ENCODE measurements at places on chromosomes 3 and 15.

DNA sequence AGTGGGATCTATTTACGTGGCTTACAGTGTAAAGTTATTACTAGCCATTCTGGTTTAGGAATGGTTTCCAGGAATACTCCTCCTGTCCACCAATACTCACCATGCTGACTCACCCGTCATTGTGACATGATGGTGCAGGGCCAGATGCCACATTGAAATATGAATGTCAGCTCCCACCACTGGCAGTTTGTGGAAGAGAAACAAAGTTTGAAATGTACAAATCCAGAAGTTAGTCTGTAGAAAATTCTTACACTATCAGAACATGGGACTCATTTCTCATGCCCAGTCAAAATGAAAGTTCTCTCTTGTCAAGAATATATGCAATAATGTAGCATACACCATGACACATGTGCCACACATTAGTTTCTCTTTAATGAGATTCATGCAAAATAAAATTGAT, 14.4 kb upstream of the TSPAN3 start:
- no peak overlapping the region for H3K4me3 ChIP-seq
- H3K36me3 ChIP-seq: no peaks in the 10 kb centered on the region
- H3K27ac ChIP-seq: no peak overlapping the region

GRCh38 chr15:26232691-26233090, 369.6 kb upstream of the ATP10A start:
- no peaks in the 10 kb centered on the region for H3K36me3 ChIP-seq
- H3K27me3 ChIP-seq: no peaks in the 10 kb centered on the region
- H3K27ac ChIP-seq: no peak overlapping the region
- H3K4me3 ChIP-seq: no peak overlapping the region
- DNase-seq: no peak

DNA sequence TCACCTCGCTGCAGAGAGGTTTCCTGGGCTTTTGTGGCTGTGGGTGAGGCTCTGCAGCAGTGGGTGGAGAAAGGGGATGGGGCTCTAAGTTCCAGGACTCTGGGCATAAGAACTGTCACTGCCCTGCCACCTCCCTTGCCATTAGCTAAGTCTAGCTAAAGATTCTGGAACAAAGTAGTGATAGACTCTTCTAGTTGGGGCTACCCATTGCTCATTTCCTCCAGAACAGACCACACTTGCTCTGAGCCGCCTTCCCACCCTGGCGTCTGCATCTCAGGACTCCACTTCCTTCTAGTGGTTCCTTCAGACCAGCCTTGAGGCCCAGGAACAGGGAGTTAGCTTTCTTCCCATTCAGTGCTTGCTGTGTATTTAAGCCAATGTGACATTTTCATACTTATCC, 7.5 kb downstream of the ARHGAP31 start:
- H3K4me1 ChIP-seq: peaks cover 8% of the 10 kb centered on the region
- no peak overlapping the region for H3K27ac ChIP-seq
- no peak for DNase-seq
- no peak overlapping the region for H3K4me3 ChIP-seq

GRCh38 chr3:197793247-197793646, 2.2 kb downstream of the LRCH3 start:
- no peaks in the 10 kb centered on the region for H3K27me3 ChIP-seq
- DNase-seq: no peak
- H3K4me1 ChIP-seq: peaks cover 15% of the 10 kb centered on the region
- no peak overlapping the region for H3K4me3 ChIP-seq
- no peaks in the 10 kb centered on the region for H3K36me3 ChIP-seq
- no peak overlapping the region for H3K27ac ChIP-seq

GRCh38 chr3:170424879-170425278, 6.2 kb downstream of the CLDN11 start:
- H3K4me3 ChIP-seq: no peak overlapping the region
- 0 out of 2 replicates have a peak, but pooled peaks cover 4% of the 10 kb centered on the region for H3K27me3 ChIP-seq
- H3K36me3 ChIP-seq: no peaks in the 10 kb centered on the region
- no peak overlapping the region for H3K27ac ChIP-seq
- H3K4me1 ChIP-seq: peaks cover 13% of the 10 kb centered on the region

DNA sequence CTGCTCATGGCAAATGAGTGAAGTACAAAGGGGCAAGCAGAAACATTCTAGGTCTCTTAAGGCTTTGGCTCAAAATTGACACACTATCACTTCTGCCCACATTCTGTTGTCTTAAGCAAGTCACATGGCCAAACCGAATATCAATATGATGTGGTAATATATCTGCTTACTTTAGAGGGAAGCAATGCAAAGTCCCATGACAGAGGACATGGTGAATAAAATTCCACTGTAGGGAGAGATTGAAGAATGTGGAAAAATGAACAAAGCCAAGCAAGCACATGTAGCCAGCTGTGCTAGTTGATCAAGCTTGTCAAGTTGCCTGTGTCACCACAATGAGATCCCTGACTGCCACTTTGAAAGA, 11.2 kb upstream of the TBC1D5 start:
- DNase-seq: no peak
- H3K4me1 ChIP-seq: no peaks in the 10 kb centered on the region
- no peak overlapping the region for H3K4me3 ChIP-seq
- H3K27ac ChIP-seq: no peak overlapping the region

DNA sequence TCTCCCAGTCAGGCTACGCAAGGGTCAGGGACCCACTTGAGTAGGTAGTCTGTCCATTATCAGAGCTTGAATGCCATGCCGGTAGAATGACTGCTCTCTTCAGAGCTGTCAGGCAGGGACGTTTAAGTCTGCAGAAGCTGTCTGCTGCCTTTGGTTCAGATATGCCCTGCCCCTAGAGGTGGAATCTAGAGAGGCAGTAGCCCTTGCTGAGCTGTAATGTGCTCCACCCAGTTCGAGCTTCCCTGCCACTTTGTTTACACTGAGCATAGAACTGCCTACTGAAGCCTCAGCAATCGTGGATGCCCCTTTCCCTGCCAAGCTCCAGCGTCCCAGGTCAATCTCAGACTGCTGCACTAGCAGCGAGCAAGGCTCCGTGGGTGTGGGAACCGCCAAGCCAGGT, 57.5 kb upstream of the SETMAR start:
- no peak overlapping the region for H3K27ac ChIP-seq
- DNase-seq: no peak
- H3K4me3 ChIP-seq: no peak overlapping the region
- H3K36me3 ChIP-seq: no peaks in the 10 kb centered on the region
- H3K27me3 ChIP-seq: no peaks in the 10 kb centered on the region

- H3K36me3 ChIP-seq: no peaks in the 10 kb centered on the region
- no peak overlapping the region for H3K27ac ChIP-seq
- H3K4me3 ChIP-seq: no peak overlapping the region
- DNase-seq: no peak
- H3K4me1 ChIP-seq: no peaks in the 10 kb centered on the region
- H3K27me3 ChIP-seq: no peaks in the 10 kb centered on the region
These were observed 238.0 kb upstream of the TBL1XR1 start for GRCh38 chr3:177435301-177435700.

DNA sequence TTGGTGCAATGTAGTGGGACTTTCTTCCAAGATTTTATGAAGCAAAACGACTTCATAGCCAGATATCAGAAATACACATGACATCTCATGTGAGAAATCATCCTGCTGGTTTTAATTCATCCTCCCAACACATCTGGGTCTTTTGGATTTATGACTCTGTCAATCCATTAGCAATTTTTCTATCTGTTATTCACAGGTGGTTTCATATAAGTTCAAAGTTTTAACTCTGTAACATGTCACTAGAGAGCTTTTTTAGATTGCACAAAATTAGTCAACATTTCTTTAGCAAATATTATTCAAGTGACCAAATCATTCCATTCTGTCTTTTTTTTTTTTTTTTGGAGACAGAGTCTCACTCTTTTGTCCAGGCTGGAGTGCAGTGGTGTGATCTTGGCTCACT, 30.4 kb downstream of the SQOR start:
- no peak for DNase-seq
- no peaks in the 10 kb centered on the region for H3K27me3 ChIP-seq
- H3K4me3 ChIP-seq: no peak overlapping the region
- H3K36me3 ChIP-seq: no peaks in the 10 kb centered on the region
- H3K4me1 ChIP-seq: no peaks in the 10 kb centered on the region
- no peak overlapping the region for H3K27ac ChIP-seq

DNA sequence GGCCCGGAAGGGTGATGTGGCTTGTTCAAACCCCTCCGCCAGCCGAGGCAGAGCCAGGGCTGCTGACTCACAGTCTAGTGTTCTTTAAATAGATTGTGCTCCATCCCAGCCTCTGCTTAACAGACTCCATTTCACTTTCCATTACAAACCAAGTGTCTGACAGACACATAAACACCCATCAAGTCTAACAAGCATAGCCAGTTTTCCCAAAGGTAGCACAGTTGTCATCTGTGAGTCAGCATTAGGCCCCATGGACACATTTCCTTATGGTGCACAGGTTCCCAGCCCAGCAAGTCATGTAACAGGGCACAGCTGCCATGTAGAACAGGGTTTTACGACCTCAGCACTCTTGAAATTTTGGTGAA, 109.9 kb upstream of the RAP2B start:
- H3K36me3 ChIP-seq: no peaks in the 10 kb centered on the region
- peak overlapping the region; percentile 77 for H3K27ac ChIP-seq
- peak; percentile 95 for DNase-seq
- H3K4me3 ChIP-seq: peak overlapping the region; percentile 8
- no peaks in the 10 kb centered on the region for H3K27me3 ChIP-seq
- peaks cover 22% of the 10 kb centered on the region for H3K4me1 ChIP-seq

DNA sequence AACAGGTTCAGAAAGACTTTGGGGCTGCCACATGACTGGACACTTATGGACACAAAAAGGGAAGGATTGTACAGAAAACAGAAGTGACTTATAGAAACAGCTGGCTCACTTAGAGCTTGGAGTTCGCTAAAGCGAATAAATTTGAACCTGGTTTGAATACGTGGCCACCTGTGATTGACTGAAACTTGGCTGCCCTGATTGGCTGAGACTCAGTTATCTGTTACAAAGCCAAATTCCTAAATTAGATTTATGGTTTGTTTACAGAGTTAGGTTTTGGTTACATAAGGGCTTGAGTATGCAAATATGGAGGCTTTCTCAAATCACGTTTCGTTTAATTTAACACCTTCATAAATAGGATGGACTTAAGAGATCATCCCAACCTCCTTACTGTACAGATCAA, 270.2 kb downstream of the THSD4 start:
- H3K4me3 ChIP-seq: no peak overlapping the region
- DNase-seq: no peak
- H3K27ac ChIP-seq: no peak overlapping the region
